ENCODE measurements at places on chromosomes 5 and 9.

- DNase-seq: peak; percentile 89
These were observed 154.0 kb downstream of the OLFM1 start for GRCh38 chr9:135241381-135242048.

GRCh38 chr9:112861638-112862555, 28.8 kb downstream of the SLC46A2 start:
- DNase-seq: no peak

DNA sequence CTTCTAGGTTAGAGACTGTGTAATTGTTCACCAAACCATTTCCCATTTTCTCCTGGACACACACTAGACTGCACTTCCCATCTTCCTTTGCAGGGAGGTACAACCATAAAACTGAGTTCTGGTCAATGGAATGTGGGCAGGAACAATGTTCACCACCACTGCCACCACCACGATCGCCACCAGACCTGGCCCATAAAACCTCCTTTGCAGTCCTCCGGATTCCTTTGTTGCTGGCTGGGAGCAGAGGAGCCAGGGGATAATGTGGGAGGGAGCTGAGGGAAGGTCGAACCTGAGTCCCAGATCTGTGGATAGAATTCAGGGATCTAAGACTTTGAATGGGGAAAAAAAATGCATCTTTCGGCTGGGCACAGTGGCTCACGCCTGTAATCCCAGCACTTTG, 29.4 kb upstream of the EGFLAM start:
- no peak for DNase-seq

- no peak for DNase-seq
These were observed 233.5 kb upstream of the WWC1 start for GRCh38 chr5:168057905-168058304.

DNA sequence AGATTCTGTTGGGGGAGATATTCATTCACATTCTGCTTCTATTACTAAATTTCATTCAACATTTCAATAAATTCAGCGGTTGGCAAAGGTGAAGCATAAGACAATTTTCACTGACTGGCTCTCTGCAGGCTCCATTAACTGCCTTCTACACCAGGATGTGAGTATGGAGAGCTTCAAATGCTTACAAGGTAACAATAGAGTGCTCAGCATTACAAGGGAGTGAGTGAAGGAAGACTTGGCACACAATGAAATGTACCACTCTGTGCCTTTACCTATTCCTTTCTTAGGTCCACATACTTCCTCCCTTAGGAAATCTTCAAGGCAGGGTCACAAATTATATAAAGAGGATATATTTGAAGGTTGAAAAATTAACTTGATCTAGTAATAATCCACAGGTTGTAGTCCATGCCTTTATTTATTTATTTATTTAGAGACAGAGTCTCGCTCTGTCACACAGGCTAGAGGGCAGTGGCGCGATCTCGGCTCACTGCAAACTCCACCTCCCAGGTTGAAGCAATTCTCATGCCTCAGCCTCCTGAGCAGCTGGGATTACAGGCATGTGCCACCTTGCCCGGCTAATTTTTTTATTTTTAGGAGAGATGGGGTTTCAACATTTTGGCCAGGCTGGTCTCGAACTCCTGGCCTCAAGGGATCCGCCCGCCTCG, 76.6 kb upstream of the FAM169A start:
- no peak for DNase-seq

Data from H7 (cell line).